Left forelimb (tissue), 1 donor: ENCODE measurements at places on chromosomes 3 and 15.

- no peak for DNase-seq
Measured at GRCh38 chr15:77807115-77807514, 174.4 kb upstream of the LINGO1 start.

- no peak for DNase-seq
Measured at GRCh38 chr3:156665291-156665690, 9.1 kb upstream of the TIPARP start.

DNA sequence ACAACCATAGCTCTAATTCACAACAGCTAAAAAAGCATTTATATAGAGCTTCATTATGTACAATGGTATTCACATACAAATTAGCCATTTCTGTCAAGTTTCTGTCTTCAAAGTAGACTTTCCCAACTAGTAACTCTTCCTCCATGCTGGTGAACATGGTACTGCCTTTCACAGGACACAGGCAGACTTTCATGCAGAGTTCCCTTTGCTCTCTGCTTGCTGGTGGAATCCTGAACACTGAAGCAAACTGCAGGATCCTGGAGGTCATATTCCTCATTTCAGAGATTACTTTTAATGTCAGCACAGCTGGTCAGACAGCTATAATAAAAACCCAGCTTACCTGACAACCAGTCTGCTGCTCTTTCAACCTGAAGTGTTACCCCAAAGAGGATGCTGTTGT is 53.6 kb downstream of the TASOR start:
- DNase-seq = no peak

GRCh38 chr3:15241341-15241740 is 35.3 kb downstream of the CAPN7 start:
- DNase-seq = no peak

DNA sequence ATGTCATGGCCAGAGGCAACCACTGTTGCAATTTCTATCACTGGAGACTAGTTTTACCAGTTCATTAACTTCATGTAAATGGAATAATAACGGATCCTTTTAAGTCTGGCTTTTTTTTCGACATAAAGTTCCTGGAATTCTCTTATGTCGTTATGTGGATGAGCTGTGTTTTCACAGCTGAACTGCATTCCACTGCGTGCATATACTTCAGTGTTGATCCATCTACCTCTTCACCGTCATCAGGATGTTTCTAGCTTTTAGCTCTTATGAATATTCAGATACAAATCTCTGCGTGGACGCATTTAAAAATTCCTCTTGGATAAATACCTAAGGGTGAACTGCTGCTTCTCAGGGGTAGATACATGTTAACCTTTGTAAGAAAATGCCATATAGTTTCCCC is 15.6 kb upstream of the CYFIP1 start:
- DNase-seq = no peak

- DNase-seq = no peak
Measured at GRCh38 chr3:57815036-57815435, 58.9 kb downstream of the SLMAP start.

GRCh38 chr3:49260806-49261324 is 16.2 kb downstream of the C3orf62 start:
- no peak for DNase-seq

DNA sequence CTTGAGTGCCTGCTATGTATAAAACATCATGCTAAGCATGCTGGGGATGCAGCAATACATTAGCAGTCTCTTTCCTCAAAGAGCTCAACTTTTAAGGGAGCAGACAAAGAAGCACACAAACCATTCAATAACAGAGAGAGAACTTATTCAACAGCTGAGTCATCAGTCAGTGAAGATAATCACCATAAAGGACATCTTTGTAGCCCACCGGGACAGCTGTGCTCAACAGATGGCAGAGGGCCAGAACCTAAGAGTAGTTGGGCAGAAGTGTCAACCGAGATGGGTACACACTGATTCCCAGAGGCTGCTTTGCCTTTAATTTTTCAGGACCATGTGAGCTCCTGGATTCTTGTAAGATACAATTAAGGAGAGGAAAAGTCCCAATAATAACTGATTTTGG is 4.2 kb upstream of the RAB8B start:
- no peak for DNase-seq

- DNase-seq = no peak
Measured at GRCh38 chr3:119731560-119732343, 28.9 kb downstream of the CFAP91 start.

- DNase-seq = no peak
Measured at GRCh38 chr15:68364028-68364659, 67.8 kb downstream of the ITGA11 start.

DNA sequence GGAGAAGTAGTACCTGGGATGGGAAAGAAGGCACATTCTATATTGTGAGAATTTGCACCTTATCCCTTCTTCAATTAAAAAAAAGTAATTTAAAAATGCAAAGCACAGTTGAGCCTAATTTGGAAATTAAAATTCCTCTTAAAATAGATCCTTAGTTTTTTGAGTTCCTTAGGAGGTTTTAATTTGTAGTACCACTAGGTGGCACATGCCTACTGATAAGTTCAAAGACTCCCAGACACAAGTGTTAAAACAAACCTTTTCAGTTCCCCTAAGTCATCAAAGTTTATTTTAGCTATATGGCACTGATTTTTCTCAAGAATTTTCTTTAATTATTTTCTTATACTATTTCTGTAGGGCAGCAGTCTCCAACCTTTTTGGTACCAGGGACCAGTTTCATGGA is 127.6 kb upstream of the AZI2 start:
- no peak for DNase-seq

DNA sequence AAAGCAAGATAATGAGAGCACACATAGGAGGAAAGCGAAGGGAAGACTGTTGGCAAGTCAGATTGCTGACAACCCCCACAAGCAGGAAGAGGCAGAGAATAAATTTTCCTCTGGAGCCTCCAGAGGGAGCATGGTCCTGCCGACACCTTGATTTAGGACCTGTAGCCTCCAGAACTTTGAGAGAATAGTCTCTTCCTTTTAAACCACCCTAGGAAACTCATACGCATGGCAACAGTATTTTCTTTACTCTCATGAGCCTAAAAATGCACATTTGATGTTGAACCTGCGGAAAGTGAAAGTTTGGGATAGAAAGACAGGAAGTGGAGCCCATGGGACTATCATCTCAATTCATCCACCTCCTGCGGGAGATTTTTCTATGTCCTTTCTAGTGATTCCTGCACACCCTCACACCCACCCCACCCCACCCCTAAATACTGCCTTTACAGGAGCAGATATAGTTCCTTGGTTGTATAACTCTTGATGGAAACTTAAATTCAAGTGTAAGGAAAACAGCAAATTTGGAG is 116.7 kb upstream of the LPP start:
- no peak for DNase-seq

DNA sequence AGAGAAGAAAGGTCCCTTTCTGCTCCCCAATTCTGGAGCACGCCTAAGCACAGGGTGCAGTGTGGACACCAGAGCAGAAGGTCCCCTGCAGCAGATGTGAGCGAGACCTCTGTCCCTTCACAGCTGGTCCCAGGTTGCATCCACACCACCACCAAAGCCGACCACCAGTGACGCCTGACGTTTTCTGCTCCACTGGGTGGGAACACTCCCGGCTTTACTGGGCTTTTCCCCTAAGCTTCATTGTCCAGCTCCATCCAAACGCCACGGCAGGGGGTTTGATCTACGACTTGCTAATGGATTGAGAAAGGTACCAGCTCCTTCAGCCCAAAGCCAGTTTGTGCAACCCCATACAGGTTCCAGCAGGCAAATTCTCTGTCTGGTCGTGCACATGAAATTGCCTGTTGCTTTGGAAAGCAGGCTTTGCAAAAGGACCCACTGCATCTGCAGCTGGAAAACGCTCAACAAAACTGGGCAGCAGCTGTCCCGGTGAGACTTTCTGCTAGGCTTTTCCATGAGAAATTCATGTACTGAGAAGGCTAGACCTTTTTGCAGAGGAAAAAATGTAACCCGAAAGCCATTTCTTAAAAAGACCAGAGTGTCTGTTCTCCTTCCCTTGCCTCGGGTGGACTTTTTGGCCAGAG is 31.1 kb downstream of the ADAMTS17 start:
- no peak for DNase-seq

DNA sequence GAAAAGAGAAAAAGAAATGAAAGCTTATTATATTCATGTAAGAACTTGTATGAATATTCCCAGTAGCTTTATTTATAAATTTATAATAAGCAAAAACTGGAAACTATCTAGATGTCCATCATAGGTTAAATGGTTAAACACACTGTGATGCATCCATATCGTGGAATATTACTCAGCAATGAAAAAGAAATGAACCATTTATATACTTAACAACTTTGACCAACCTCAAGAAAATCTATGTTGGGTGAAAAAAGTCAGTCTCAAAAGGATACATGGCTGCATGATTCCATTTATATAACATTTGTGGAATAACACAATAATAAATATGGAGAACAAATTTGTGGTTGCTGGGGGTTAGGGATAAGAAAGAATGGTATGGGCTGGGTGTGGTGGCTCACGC is 713.0 kb upstream of the SGO1 start:
- DNase-seq = no peak

DNA sequence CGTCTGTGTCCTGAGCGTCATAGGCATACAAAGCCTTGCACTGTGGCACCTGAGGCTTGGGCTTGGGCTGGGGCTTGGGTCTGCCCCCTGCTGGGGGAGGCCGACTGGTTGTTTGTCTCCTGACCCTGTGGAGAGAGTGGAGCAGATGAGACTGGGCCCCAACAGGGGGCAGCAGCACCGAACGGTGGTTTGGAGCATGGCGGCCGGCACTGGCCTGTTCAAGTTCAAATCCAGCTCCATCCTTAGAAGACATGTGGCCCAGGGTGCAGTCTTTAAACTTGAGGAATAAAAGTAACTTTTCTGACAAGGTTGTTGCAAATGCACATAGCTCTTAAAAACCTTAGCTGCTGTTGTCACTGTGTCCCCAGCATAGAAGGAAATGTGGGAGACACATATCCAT is 33.3 kb downstream of the CCNB2 start:
- DNase-seq = no peak

GRCh38 chr3:31114929-31115283 is 220.4 kb upstream of the GADL1 start:
- no peak for DNase-seq

- no peak for DNase-seq
Measured at GRCh38 chr3:97860364-97860763, 38.6 kb downstream of the CRYBG3 start.

DNA sequence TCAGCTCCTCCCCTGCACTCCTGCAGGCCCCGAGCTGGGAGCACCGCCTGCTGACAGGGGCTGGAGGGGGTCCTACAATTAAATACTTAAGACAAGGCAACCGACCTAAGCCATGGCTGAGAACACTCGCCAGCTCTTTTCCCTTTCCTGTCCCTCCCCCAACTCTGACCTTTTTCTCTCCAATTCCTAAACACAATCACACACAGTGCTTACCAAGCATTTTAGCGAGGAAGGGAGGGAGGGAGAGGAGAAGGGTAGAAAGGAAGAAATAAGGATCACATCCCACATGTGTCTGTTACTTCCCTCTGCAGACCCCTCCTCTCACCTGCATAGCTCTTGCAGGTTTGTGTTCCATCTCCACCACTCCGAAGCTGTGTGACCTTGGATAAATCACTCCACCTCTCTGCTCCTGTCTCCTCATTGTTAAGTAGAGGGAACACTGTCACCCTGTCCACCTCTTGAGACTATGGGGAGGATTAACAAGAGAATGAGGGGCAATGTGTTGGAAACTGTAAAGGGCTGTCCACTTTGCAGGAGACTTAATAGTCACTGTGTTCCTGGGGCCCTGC is 63.6 kb downstream of the CYP11A1 start:
- no peak for DNase-seq

GRCh38 chr15:89436560-89437311 is 59.6 kb downstream of the RHCG start:
- no peak for DNase-seq

DNA sequence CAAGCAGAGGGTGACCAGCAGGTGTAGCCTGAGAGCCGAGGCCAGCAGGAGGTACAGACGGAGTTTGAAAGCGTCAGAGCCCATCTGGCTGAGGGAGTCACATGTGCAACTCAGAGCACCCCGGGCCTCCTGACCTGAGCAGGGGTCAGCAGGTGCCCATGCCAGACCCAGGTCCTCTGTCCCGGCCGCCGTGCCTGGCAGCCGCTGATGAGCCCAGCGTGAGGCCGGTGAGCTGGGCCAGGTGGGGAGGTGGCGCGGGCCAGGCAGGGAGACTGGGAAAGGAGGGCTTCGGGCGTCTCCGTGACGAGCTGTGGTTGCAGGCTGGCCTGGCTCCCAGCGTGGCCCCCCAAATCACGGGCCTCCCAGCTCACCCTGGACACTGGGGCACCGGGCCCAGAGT is 130.9 kb downstream of the CHSY1 start:
- DNase-seq = no peak
